Bronchial epithelial cell (primary cell): ENCODE measurements at places on chromosomes 2 and 18. TPM values are rescaled to one million over a fixed set of nuclear protein-coding genes. Genes with fewer than 3 reads are reported as not detected.

Gene CRYGC
- total RNA-seq = not detected in 2 replicates

Gene DUSP2
- 1.8 and 5.3 TPM in 2 replicates for total RNA-seq

GRCh38 chr18:46429649-46430224, 227.3 kb downstream of the LOXHD1 start:
- DNase-seq = no peak

DNA sequence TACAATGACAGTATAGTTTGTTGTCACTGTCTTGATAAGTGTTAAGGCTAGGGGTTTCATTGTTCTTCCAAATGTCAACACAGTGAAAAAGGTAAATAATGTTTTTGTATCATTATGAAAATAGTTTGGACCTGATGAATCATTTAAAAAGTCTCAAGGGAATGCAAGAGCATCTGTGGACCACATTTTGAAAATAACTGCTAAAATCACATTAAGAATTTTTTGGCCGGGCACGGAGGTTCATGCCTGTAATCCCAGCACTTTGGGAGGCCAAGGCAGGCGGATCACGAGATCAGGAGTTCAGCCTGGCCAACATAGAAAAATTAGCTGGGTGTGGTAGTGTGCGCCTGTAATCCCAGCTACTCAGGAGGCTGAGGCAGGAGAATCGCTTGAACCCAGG, 10.3 kb downstream of the SCN1A start:
- no peak for DNase-seq

Gene CEBPZOS
- 7.6 and 16.3 TPM in 2 replicates for total RNA-seq

Gene SCN7A
- not detected in 2 replicates for total RNA-seq

Gene RABL2A
- total RNA-seq = 7.6 and 7.7 TPM in 2 replicates

DNA sequence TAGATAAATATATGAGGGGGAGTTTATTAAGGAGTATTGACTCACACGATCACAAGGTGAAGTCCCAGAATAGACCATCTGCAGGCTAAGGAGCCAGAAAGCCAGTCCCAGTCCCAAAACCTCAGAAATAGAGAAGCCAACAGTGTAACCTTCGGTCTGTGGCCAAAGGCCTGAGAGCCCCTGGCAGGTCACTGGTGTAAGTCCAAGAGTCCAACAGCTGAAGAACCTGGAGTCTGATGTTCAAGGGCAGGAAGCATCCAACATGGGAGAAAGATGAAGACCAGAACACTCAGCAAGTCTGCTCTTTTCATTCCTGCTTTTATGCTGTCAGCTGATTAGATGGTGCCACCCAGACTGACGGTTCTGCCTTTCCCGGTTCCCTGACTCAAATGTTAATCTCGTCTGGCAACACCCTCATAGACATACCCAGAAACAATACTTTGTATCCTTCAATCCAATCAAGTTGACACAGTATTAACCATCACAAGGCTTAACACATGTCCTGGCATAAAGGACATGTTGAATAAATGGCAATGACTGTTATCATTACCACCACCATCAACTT, 56.7 kb downstream of the MAPK4 start:
- DNase-seq = no peak

Gene ZNF892
- total RNA-seq = 5.8 and 5.9 TPM in 2 replicates

Gene GREB1L
- total RNA-seq = 0.79 and 0.90 TPM in 2 replicates

Gene RIT2
- total RNA-seq = not detected in 2 replicates

- DNase-seq = no peak
Measured at GRCh38 chr2:124163840-124164239, 138.8 kb downstream of the CNTNAP5 start.

GRCh38 chr2:237438080-237438940, 24.3 kb upstream of the COL6A3 start:
- DNase-seq = peak; percentile 44

Gene TNFAIP6
- 0.13 and 2.6 TPM in 2 replicates for total RNA-seq

Gene BCL2L11
- 3.7 TPM in 2 replicates for total RNA-seq

Gene SLC66A2
- total RNA-seq = 60.6 and 69.4 TPM in 2 replicates

- no peak for DNase-seq
Measured at GRCh38 chr18:2002151-2002550, 569.2 kb downstream of the METTL4 start.

DNA sequence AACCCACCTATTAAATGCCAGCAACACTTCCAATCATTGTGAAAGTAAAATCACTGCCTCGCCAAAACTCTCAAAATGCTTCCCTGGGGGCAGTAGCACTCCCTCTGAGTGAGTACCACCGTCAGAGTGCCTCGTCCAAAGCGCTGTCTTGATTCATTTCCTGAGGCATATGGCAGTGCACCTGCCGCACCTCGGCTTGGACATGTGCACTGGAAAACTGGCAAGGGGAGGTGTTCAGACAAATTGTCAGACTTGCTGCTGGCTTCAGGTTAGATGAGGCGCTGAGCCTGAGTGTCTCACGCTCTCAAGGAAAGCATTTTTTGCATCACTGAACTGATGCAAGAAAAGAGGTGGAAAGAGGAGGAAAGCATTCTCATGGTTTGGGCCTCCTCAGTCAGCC, 132.8 kb downstream of the ATL2 start:
- no peak for DNase-seq

Gene LCT
- total RNA-seq = under 0.01 TPM in 1 of 2 replicates, not detected in the other

DNA sequence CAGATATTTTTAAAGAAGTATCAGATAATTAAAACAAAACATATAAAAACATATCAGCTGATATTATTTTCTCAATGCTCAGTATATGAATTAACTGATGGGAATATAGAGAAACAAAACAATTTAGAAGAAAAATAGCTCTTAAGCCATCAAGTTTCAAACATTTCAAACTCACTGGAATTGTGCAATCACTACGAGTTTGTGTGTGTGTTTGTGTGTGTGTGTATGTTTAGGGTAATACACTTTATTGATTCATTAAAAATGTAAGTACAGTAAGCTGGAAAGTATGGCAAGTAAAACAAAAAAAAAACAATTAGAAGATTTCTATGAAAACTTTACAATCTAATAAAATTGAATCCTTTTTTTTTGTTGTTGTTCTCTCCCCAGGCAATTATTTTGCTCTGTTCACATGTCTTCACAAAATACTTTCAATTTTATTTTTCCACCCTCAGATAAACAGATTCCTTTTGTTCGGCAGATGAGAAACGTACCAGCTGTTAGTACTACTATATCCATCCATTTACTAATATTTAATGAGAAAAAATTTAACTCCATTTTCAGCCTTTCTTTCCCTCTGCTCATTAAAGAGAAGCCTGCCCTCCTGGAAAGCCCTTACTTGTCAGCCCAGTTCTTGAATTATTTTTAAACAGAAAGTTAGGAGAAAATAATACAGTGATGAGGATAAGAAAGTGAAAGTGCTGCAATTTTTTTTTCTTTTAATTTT, 87.6 kb downstream of the SLC8A1 start:
- peak; percentile 59 for DNase-seq

Gene HOXD1
- total RNA-seq = not detected in 2 replicates

GRCh38 chr18:24731981-24732380, 271.5 kb downstream of the HRH4 start:
- peak; percentile 8 for DNase-seq

Gene PROM2
- total RNA-seq = 10.8 and 41.6 TPM in 2 replicates

DNA sequence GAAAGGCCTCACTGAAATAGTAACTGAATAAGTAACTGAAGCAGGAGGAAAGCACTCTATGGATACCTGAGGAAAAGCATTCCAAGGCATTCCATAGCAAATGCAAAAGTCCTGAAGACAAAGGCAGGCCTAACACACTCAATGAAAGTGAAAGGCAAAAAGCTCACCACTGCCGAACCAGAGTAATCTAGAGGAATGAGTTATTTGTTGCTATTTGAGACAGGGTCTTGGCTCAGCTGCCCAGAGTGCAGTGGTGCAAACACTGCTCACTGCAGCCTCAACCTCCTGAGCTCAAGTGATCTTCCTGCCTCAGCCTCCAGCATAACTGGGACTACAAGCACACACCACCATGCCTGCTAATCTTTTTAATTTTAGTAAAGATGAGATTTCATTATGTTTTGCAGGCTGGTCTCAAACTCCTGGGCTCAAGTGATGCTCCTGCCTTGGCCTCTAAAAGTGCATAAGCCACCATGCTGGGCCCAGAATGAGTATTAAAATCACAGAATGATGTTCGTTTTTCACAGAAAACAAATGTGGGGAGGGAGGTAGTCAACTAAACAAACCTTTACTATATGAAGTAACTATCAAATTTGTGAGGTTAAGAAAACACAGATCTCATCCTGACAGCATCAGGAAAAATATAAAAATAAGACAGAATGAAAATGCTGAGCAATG, 17.9 kb downstream of the PIAS2 start:
- no peak for DNase-seq

GRCh38 chr18:56702946-56703345, 51.8 kb downstream of the WDR7 start:
- DNase-seq = peak; percentile 62

GRCh38 chr18:9928646-9929259, 14.9 kb downstream of the VAPA start:
- peak; percentile 91 for DNase-seq
